ENCODE measurements at places on chromosomes 3 and 15. TPM values are rescaled to one million over a fixed set of nuclear protein-coding genes. Genes with fewer than 3 reads are reported as not detected.

NEIL1 gene
- total RNA-seq = 7.3 TPM

ZIC4 gene
- not detected for total RNA-seq

RPL39L gene
- total RNA-seq = 14.7 TPM

GOLGA6A gene
- not detected for total RNA-seq

TMED3 gene
- total RNA-seq = 47.4 TPM

DNA sequence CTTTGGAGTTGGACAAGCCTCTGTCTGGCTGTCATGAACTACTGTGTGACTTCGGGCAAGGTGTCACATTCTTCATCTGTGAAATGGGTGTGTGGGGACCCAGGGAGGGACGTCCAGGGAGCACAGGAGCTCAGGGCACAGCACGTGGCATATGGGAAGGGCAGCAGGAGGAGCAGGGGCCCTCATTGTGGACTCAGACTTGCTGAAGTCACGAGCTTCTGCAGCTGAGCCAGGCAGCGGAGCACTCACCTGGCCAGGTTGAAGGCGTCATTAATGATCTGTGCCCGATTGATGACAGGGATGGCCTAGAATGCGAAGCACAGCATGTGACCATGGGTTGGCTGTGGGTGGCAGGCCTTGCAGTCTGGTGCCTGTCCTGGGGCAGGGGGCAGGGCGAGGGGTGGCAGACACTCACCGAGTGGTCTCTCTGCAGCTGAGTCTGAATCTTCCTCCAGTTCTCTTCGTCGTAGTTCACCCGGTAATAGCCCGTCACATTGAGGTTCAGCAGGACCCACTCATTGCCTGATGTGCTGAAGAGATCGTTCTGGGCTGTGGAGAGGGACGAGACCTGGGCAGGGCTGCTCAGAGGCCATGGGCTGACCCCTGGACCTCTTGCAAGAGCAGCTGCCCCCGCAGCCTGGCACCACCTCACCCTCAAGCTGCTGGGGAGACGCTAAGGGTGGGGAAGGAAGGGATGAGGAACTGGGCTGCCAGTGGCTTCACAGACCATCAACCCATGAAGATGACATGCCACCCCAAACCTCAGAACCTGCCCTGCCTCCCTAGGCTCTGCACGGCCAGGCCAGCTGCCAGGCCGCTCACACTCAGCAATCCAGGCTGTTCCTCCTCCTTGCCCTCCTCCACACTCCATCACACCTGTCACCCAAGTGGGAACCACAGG is 15.4 kb downstream of the ANPEP start:
- no peak overlapping the region for H3K27ac ChIP-seq
- no peak for DNase-seq
- no peaks in the 10 kb centered on the region for H3K4me1 ChIP-seq
- peaks cover 5% of the 10 kb centered on the region for H3K27me3 ChIP-seq

DNA sequence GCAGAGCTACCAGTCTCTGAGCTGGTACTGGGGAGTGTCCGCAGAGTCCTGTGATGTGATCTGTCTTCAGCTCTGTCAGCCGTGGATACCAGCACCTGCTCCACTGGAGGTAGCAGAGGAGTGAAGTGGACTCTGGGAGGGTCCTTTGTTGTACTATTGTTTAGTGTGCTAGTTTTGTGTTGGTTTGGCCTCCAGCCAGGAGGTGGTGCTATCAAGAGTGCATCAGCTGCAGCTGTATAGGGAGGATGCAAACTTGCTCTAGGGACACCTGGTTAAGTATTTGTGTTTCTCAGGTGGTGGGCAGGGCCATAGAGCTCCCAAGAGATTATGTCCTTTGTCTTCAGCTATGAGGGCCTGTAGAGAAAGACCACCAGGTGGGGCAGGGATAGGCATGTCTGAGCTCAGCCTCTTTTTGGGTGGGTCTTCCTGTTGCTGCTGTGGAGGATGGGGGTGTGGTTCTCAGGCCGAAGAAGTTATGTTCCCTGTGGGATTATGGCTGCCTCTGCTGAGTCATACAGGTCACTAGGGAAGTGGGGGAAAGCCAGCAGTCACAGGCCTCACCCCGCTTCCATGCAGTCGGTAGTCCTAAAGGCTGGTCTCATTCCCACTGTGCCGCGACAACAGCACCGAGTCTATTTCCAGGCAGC is 443.2 kb upstream of the TBL1XR1 start:
- H3K36me3 ChIP-seq = peaks cover 2% of the 10 kb centered on the region
- no peak for DNase-seq
- H3K4me1 ChIP-seq = peaks cover 48% of the 10 kb centered on the region
- no peak overlapping the region for H3K27ac ChIP-seq
- H3K4me3 ChIP-seq = no peak overlapping the region

DNA sequence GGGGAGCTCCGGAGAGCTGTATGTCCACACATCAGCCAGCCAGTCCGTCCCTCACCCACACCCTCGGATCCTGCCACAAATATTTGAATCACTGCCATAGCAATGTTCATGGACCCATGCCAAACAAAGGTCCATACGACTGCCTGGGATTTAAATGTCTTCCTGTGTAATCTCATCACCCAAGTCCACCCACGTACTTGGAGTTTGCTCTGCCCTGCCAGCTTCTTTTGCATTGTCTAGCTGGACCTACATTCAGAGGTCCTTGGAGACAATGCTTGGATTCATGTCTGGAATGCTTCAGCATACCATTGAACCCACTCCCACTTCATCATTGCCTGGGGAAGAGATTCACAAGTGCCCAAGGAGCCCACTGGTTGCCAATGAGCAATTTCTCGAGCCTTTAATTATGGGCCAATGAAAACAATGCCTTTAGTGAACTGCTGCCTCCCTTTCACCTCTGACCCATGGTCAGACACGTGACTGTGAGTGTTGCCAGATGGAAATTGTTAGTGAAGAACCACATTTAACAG is 90.4 kb upstream of the PHLDB2 start:
- peaks cover 2% of the 10 kb centered on the region for H3K4me1 ChIP-seq
- no peak overlapping the region for H3K4me3 ChIP-seq
- H3K36me3 ChIP-seq = peaks cover 1% of the 10 kb centered on the region
- no peak overlapping the region for H3K27ac ChIP-seq
- no peaks in the 10 kb centered on the region for H3K27me3 ChIP-seq

DNA sequence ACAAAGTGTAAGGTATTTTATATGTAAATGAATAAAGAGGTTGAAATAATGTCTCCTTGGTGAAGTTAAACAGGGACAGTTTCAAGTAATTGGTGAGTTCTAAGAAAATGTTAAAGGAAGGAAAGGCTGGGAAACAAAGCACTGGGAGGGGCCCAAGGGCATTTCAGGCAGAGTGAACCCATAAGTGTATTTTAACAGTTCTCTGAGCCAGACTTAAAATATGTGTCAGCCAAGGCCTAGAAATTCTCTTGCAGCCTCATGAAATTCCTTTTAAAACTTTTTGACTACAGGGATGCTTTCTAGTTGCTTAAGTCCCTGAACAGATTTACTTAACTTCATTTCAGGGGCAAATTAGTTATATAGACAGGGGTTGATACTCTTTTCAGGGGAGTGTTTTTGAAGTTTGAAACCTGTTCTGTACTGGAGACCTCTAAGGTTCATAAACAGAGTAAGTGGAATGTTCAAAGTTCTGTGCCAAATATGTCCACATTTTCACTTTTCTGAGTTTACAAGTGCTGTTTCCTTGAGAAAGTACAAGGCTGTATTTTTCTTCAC is 77.6 kb downstream of the GALK2 start:
- no peak overlapping the region for H3K4me3 ChIP-seq
- peaks cover 81% of the 10 kb centered on the region for H3K36me3 ChIP-seq
- no peak overlapping the region for H3K27ac ChIP-seq
- H3K27me3 ChIP-seq = no peaks in the 10 kb centered on the region
- no peak for DNase-seq

DNA sequence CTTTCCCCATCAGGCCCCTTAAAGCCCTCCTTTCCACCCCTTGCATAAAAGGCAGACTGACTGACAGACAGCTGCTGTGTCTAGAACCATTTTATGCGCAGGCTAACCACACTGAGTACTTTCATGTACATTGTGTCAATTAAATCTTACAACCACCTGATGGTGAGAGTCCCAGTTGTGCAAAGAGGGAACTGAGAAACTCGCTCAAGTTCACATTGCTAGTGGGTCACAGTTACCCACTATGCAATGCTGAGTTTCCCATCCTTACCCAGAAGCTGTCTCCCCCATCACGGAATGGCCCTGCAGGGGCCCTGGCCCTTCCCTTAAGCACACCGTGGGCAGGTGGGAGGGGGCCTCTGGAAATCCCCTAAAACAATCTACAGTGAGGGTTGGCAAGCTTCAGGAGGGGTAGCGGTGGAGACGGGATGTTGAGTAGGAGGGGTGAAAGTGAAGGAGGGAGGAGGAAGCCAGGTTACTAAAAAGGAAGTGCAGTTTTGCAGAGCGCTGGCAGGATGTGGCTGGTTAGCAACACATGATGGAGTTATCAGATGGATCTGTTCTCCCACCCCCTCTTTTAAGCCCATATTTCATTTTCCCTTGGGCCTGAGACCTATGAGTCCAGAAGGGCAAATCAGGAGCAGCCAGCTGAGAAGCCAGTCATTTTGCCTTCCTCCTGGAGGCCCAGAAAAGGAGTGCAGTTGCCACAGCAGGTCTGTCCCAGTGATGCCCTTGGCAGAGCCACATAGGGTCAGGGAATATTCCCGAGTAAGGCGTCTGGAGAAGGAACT is 30.0 kb downstream of the STARD5 start:
- no peaks in the 10 kb centered on the region for H3K27me3 ChIP-seq
- peak overlapping the region; percentile 97 for H3K27ac ChIP-seq
- H3K4me1 ChIP-seq = peaks cover 72% of the 10 kb centered on the region
- H3K4me3 ChIP-seq = peak overlapping the region; percentile 98
- peak; percentile 83 for DNase-seq

DNA sequence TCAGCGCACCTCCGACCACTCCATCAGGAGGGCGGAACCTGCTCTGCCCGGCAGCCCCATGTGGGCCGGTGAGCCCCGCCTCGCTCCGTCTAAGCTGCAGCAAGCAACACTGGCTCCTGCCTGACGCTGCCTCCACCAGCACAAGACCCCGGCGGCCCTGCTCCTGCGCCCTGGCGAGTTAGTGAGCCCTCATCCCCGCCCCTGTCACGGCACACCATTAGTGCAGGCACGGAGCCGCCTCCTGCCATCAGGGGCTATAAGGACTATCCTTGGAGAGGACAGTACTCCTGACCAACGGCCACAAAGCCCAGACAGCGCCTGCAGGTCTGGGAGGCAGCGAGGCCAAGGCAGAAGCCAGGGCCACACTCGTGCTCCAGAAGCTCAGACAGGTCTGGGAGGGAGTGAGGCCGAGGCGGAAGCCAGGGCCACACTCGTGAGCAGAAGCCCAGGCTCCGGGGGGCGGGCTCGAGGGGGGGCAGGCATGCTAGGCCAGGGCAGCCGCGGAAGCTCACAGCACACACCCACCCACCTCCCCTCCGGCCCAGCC is 39.4 kb downstream of the TNK2 start:
- no peak overlapping the region for H3K27ac ChIP-seq
- DNase-seq = no peak
- no peak overlapping the region for H3K4me3 ChIP-seq
- H3K36me3 ChIP-seq = no peaks in the 10 kb centered on the region

DNA sequence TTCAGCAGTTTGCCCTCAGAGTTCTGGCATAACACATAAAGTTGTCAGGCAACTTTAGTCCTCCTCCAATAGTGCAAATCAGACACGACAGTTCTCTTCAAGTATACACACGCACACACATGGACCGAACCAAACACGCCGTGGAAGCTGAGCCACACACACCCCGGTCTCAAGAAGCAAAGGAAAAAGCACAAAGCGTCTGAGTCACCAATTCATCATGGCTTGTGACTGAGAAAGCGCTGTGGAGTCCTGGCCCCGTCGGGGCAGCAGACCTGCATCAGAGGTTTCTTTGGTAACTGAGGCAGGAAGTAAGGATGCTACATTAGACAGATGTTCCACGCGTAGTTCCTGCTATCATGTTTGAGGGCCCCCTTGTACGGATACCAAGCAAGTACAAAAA is 85.7 kb downstream of the VGLL4 start:
- peaks cover 21% of the 10 kb centered on the region for H3K36me3 ChIP-seq
- no peak for DNase-seq
- no peaks in the 10 kb centered on the region for H3K27me3 ChIP-seq
- peaks cover 5% of the 10 kb centered on the region for H3K4me1 ChIP-seq
- no peak overlapping the region for H3K4me3 ChIP-seq
- H3K27ac ChIP-seq = peak overlapping the region; percentile 54

DNA sequence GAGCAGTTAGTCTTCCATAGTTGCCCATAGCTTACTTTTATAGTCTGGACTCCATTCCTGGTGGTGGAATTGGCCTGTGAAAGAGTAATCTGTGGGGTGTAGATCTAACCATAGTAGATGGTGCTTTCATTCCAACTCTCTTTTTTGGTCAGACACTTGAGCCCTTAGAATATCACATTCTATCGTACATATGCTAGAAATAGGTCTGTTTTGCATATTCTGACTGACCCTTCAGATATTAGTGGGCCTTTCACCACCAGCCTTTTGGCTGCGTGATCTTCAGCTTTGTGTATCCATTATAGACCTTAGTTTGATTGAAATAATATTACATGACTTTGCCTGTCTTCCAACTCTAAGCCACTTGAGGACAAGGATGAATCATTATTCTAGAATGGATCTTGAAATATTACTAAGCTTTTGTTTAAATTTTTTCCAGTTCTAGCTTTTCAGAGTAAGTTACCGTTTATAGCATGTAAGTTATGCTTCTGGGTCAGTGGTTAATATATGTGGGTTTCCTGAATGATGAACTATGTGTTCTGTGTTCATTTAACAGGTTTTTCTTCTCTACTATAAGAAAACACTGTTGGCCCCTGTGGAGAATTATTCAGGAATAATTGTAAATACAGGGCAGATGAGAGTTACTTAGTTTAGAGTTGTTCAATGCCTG is 8.7 kb downstream of the RAB7A start:
- H3K27ac ChIP-seq = peak overlapping the region; percentile 13
- no peak overlapping the region for H3K4me3 ChIP-seq
- no peak for DNase-seq

- peaks cover 57% of the 10 kb centered on the region for H3K4me1 ChIP-seq
- no peak overlapping the region for H3K27ac ChIP-seq
- no peak for DNase-seq
- H3K27me3 ChIP-seq = no peaks in the 10 kb centered on the region
Measured at GRCh38 chr3:16388850-16389441, 123.9 kb downstream of the OXNAD1 start.

- H3K4me3 ChIP-seq = no peak overlapping the region
- H3K36me3 ChIP-seq = no peaks in the 10 kb centered on the region
- DNase-seq = no peak
- H3K27ac ChIP-seq = no peak overlapping the region
- no peaks in the 10 kb centered on the region for H3K27me3 ChIP-seq
Measured at GRCh38 chr3:166285001-166285400, 447.8 kb upstream of the BCHE start.

DNA sequence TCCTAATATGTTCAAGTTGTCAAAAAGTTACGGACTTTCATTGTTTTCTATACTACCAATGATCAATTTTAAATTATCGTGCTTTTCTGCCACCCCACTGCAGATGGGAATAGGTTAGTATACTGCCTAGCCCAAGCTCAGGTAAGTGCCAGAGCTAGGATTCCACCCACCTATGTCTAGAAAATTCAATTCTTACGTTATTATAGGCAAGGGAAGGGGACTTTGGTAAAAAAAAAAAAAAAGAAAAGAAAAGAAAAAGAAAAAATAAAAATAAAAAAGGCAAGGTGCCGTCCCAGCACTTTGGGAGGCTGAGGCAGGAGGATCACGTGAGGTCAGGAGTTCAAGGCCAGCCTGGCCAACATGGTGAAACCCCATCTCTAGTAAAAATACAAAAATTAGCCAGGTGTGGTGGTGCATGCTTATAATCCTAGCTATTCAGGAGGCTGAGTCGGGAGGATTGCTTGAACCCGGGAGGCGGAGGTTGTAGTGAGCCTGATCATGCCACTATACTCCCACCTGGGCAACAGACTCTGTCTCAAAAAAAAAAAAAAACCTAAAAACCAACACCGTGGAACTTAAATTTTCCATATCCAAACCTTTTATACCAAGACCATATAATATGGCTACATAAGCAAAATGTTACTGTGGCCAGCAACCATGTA is 1.3 kb downstream of the RPL22L1 start:
- H3K4me3 ChIP-seq = peak overlapping the region; percentile 96
- H3K4me1 ChIP-seq = peaks cover 17% of the 10 kb centered on the region
- peaks cover 47% of the 10 kb centered on the region for H3K36me3 ChIP-seq
- no peak for DNase-seq

Data from activated naive CD8-positive, alpha-beta T cell treated with anti-CD3 and anti-CD28 coated beads for 36 hours (primary cell).